Esophagus mucosa (tissue), 1 donor: ENCODE measurements at places on chromosomes 2 and 18. TPM values are rescaled to one million over a fixed set of nuclear protein-coding genes. Genes with fewer than 3 reads are reported as not detected.

KCNIP3 gene
- total RNA-seq, result 0.96 TPM

MC5R gene
- 0.28 TPM for total RNA-seq

CNTNAP5 gene
- not detected for total RNA-seq

DNAJC5G gene
- total RNA-seq, result not detected

ANKRD29 gene
- total RNA-seq, result 11.2 TPM

BMP10 gene
- not detected for total RNA-seq

SAG gene
- total RNA-seq, result not detected

LIPT1 gene
- total RNA-seq, result 3.3 TPM

CCDC121 gene
- total RNA-seq, result 1.3 TPM

MATN3 gene
- 0.56 TPM for total RNA-seq

INPP5D gene
- 6.2 TPM for total RNA-seq

RIT2 gene
- total RNA-seq, result not detected

CAPN10 gene
- 10.5 TPM for total RNA-seq

ABCB11 gene
- total RNA-seq, result not detected

PLEKHA3 gene
- 10.7 TPM for total RNA-seq

TTN gene
- 1.5 TPM for total RNA-seq

TWIST2 gene
- total RNA-seq, result 0.48 TPM

TUBA3D gene
- not detected for total RNA-seq

LMAN1 gene
- total RNA-seq, result 36.1 TPM

CYP26B1 gene
- 1.9 TPM for total RNA-seq

CAPN14 gene
- 191 TPM for total RNA-seq

LINC00305 gene
- total RNA-seq, result not detected

GKN1 gene
- total RNA-seq, result not detected

GALR1 gene
- not detected for total RNA-seq

PKDCC gene
- total RNA-seq, result 1.8 TPM

TNP1 gene
- not detected for total RNA-seq
